ENCODE measurements at places on chromosomes 2 and 18.
A peak's percentile ranks its signal among the peaks of the same experiment; 100 is the strongest.

DNA sequence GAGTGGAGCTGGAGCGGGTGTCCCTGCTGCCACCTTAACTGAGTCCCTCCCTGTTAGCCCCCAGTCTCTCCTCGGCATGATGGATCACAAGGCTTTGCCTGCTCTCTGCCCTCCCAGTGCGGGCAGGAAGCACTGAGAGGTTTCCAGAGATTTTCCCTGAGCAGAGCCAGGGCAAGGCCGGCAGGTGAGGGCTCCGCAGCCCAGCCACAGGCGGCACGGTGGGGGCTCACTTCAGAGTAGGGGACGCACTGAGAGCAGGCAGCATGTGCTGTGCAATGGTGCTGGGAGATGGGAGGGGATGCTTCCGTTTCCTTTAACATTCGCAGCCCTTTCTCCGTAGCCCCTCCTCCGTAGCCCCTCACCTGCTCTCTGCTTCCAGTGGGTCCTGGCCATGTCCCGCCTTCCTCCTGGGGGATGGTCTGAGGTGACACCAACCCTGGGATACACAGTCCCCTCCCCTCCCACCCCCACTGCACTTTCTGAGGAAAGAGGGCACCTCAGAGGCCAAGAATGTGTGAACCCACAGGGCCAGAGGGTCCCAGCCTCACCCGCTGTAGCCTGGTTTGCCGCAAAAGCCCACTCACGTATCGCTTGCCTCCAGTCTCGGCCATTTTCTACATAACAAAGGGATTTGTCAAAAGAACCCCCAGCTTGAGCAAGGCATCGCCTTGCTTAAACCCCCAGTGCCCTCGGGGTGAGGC is 10.7 kb downstream of the KCNF1 start:
- no peak for DNase-seq

DNA sequence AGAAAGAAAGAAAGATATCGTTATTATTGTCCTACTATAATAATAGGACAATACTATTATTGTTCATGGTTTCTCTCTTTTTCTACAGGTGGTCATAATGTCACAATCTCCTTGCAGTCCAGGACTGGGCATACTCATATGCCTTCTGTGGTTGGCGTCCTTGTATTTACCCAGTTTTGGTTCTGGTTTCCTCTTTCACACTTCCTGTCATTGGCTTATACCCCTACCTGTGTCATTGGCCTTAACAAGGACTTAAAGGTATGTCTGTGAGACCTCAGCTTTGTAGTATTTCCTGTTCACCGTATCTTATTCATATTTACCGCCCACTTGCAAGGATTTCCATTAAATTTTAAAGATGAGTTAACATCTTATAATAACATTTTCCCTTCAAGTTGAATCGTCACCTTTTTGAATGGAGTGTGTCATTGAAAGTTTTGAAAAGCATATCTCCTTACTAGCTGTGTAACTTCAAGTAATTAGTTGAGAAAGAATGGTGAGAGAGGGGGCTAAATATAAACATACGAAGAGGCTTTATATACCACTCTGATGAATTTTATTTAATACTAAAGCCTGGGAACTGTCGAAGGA is 36.5 kb upstream of the HTR2B start:
- peak; percentile 30 for DNase-seq

DNA sequence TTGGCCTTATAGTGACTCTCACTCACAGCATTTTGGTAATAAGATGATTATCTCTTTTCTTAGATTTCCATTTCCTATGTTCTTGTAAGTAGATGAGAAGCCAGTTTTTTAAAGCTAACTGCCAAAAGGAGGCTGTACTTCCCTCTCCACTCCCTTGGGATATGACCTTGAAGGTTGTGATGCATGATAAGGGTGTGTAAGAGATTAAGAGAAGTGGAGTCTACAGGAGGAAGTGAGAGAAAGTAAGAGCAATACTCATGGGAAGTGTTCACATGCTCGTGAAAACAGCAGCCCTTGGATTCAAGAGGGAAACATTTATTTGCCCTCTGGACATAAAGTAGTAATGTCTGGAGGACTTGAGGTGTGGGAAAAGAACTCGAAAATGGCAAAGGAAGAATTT is 171.5 kb downstream of the EVA1A start:
- DNase-seq: no peak

DNA sequence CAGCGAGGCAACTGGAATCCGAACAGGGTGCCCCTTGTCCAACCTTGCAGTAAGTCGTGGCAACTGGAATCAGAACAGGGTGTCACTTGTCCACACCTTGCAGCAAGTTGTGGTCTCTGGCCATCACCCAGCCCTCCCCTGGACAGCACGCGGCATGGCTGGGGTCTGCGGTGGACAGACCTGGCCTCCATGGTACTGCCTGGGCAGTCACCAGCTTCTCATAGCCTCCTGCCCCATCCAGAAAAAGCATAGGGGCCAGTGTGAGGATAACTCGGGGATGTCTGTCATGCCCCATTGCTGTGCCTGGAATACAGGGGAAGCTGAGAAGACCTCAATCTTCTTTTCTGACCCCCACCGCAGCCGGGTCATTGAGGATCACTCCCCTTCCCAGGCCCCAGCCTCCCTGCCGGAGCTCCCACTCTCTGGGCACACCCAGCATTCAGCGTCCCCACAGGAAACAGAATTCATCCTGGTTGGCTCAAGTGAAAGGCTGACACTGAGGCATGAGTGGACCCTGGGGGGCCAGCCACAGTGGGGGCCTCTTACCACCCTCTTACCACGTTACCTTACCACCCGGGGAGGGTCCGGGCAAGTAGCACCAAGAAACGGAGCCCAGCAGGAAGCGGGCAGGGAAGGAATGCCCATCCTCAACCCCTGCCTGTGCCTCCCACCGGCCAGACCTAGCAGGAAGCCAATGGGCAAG is 68.0 kb upstream of the RAB6C start:
- no peak for DNase-seq

- DNase-seq: no peak
These were observed 277.9 kb downstream of the GULP1 start for GRCh38 chr2:188569431-188570165.

GRCh38 chr2:7348761-7349160 is 431.5 kb downstream of the RNF144A start:
- DNase-seq: peak; percentile 3

DNA sequence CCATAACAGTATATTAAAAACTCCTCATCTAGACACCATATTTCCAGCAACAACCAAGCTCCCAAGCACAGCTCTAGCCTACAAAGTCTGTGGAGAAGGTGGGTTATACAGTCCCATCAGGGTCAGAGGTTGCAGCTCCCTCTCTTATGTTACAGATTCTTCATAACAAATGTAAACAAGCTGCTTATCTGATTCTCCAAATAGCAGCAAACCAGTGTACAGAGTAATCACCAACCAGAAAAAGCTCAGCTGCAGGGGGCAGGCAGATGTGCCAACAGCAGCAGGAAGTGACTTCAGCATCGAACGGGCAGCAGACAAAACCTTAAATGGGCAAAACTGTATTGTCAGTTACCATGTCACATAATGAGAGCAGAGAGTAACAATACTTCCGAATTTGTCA is 52.9 kb upstream of the NABP1 start:
- peak; percentile 48 for DNase-seq

- DNase-seq: no peak
These were observed at the start of gene IL1R1 for GRCh38 chr2:102141970-102142828. Gene IL1R1 (plus strand): TSS chr2:102142746. CDS start chr2:102157725, 14,979 bp downstream.

DNA sequence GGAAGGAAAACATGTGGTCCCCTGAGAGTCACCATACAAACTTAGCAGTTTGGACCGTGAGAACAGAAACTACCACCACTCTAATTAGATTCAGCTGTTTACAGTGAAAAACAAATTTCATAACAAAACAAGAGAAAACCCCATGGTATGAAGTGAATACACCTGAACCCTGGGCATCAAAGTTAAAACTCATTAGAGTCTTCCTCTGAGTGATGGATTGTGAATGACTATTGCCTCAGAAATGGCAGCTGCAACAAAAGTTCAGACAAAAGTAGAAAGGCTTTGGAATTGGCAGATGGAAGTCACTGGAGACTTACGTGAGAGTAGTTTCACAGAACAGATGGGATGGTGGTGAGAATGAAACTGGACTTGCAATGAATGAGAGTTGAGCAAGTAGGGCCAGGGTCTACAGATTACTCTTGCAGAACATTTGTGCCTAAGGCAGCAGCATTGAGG is 98.0 kb downstream of the AAK1 start:
- no peak for DNase-seq

GRCh38 chr2:120830096-120830830 is 94.6 kb downstream of the GLI2 start:
- no peak for DNase-seq

DNA sequence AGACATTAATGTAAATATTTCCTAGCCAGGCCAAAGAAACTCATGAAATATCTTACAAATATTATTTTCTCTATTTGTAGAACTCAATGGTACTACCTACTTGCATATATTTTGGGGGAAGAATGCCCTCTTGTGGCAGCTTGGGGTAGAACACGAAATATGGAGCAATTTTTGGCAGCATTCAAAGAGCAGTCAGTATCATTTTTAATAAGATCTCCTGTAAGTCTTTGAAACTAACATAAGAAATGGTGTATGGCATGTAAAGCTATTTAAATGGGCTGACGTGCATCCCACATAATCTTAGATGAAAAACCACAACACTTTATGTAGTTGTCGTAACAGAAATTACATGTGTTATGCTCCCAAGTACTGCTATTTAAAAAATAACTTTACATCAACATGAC is 62.3 kb upstream of the CCDC195 start:
- DNase-seq: peak; percentile 65

- no peak for DNase-seq
These were observed 95.6 kb downstream of the LAMA3 start for GRCh38 chr18:23784832-23785245.

- DNase-seq: peak; percentile 74
These were observed 24.5 kb upstream of the LPIN2 start for GRCh38 chr18:3037423-3037915.

DNA sequence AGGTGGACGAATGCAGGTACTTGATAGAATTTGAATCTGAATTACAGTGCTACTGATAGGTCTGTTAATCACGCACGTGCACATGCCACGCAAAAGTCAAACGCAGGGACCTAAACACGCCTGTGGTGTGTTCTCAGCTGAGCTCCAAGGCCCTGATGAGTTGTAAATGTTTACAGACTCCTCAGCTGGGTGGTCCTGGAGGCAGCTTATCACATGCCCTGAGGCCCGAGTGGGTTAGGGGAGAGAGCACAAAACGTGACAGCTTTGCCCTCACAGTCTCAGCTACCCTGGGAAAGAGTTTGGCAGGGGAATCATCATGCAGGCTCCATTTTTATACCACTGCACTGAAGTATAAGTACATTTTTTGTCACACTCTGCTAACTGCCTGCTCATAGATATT is 68.3 kb upstream of the FAM110C start:
- no peak for DNase-seq

DNA sequence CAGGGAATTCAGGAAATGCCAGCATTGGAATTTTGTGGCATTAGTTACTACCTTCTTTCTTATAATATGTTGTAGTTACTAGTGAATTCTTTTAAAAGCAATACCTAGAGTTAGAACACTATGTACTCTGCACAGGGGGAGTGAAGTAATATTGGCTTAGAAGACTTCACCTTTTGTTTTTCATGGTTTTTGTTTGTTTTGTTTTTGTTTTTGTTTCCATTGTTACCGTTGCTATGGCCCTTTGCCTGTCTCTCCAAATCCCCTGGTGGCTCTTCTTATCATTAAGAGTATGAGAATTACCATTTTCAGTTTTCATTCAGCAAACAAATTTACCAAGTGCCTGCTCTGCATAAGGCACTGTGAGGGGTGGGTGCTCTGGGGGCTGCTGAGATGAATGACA is 160.1 kb downstream of the HAUS1 start:
- DNase-seq: peak; percentile 25

DNA sequence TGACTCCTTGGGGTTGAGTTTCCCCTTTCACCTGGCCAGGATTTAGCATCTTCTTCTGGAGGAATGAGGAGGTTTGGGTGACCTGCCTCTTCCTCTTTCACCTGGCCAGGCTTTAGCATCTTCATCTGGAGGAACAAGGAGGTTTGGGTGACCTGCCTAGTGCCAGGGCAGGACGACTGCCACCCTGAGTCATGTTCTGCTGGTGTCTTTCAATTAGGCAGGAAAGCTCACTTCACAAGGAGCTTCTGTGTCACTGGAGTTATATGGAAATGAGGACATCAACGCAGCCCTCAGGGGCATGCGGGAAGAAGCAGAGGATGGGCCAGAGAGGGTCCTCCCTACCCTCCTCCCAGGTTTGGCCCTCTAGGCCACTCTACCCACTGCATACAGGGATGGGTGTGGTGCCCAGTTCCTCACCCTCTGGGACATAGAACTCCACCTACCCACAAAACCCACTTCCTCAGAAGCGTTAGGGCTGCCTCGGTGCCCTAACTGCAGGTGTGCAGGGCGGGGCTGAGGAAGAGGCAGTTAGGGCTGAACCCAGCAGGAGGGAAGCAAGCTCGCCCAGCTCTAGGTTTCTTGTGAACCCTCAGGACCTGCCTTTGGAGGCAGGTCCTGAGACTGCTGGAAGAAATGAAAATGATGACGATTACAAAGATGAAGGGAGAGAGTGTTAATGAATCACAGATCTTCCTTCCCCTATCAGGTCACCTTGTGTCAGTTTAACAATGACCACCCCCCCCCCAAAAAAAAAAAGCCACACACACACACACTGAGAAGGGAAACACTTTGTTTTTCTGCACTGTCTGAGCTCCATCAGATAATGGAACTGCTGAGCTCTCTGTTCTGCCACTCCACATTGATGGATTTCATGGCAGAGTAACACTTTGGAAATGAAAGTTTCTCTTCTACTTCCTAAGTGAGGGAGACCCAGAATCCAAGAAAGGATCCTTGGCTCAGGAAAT is 71.0 kb downstream of the ARL4C start:
- DNase-seq: peak; percentile 85

DNA sequence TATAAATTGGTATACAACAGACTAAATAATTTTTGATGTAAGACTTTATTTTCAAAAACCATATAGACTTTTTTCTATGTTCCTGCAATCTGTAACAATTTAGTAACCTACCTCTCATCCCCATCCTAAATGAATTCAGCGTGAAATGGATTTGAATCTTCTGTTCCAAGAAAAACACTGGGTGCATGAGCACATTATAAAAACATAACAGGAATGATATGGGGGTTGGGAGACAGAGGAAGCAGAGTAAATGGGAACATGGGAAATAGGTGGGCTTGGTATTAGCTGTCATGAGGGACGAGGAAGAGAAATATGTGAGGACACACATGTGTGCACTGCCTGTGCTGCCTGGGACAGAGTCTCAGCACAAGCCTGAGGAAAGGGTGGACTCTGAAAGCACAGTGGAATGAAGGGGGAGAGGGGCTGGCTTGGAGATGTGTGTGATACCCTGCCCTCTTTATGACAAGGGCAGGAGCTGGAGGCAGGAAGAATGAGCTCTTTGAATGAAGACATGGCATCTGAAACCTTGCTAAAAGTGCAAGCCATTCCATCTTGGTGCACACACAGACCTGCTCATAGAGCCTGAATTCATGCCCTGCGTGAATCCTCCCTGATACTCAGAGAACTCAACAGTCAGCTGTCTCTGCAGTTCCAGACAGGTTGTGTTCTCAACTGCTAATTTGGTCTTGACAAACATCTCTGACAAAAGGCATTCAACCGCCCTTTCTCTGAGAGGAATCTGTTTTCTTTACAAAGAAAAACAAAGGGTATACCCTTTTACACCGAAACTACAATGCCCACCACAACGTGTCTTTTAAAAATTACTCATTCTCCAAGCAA is 66.6 kb downstream of the EPB41L3 start:
- no peak for DNase-seq

Data from activated CD4-positive, alpha-beta T cell treated with anti-CD3 and anti-CD28 coated beads, Interleukin-2, amount 50 U/mL, for 16 hours (primary cell).